ENCODE measurements at places on chromosomes 3 and 15. TPM values are rescaled to one million over a fixed set of nuclear protein-coding genes. Genes with fewer than 3 reads are reported as not detected.

IL16 gene
- total RNA-seq = 1.4 TPM

GRCh38 chr3:163722405-163722804 is 1355.9 kb downstream of the SI start:
- DNase-seq = no peak

- DNase-seq = no peak
Measured at GRCh38 chr15:44535523-44536301, 1.2 kb upstream of the EIF3J start.

CLSTN2 gene
- 1.6 TPM for total RNA-seq

DNA sequence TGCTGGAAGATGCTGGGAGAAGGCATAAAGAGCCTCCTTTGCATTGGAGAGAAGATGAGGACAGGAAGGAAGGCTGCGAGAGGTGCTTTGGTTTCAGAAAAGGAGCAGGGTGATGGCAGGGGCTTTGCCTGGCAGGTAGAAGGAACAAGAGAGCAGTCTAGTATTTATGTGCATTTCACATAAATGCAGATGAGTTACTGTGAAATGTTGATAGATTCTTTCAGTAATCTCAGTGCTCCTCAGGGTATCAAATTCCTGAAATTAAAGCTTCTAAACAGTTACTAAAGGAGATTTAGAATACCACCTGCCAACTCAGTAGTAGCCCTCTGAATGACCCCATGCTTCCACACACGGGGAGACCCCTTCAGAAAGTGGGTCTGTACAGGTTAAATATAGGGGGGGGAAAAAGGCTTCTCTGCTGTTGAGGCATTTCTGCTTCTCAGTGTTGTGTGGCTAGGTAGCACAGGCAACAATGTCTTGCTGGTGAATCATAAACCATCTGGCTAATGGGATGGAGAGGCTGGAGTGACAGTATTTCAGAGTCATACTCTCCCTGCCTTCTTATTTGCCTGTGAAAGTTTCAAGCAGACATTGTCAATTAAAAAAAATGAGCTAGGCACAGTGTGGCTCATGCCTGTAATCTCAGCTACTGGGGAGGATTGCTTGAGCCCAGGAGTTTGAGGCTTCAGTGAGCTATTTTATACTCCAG is 14.3 kb upstream of the FBXL22 start:
- no peak for DNase-seq

DNA sequence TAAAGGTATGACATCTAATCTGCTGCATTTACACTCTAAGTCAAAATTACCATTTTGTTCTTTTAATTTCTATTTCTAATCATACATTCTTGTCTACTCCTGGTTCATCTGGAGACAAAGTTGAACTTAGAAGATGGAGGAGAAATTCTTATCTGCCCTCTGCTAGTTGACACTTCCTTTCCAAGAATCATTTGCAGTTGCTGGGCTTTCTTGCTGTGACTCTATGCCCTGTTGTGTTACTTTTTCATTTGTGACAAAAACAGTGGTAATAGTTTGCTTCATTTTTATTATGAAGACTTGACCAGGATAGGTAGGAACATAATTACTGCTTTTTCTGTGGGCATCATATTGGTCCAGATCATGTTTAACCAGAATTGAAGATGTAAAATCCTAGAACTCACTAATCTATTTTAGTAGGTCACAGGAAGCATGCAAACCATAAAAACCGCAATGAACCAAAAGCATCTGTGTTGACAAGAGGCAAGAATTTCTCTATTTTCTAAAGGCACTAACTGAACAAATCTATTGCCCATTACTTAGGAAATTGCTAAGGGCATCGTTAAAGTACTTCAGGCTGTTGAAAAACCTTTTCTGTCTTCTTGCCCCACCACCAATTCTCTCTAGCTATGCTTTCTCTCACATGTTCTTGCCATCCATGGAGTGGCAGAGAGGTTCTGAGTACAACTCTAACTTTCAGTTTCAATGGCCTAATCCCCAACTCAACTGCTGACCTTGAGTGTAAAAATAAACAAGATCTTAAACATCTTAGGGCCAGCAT is 4.2 kb upstream of the CCR2 start:
- no peak for DNase-seq

GRCh38 chr3:182650568-182651128 is 142.7 kb upstream of the ATP11B start:
- DNase-seq = no peak

PAK6 gene
- total RNA-seq = not detected

ZPLD1 gene
- total RNA-seq = 0.10 TPM

- DNase-seq = no peak
Measured at GRCh38 chr3:157119369-157119951, 40.5 kb downstream of the CCNL1 start.

- DNase-seq = no peak
Measured at GRCh38 chr15:40029979-40030893, 8.7 kb downstream of the SRP14 start.

GRCh38 chr3:119918992-119919933 is 137.4 kb downstream of the NR1I2 start:
- DNase-seq = no peak

- no peak for DNase-seq
Measured at GRCh38 chr15:95350908-95351307, 979.6 kb upstream of the NR2F2 start.

- DNase-seq = no peak
Measured at GRCh38 chr3:32794487-32795308, 23.1 kb upstream of the TRIM71 start.

DNA sequence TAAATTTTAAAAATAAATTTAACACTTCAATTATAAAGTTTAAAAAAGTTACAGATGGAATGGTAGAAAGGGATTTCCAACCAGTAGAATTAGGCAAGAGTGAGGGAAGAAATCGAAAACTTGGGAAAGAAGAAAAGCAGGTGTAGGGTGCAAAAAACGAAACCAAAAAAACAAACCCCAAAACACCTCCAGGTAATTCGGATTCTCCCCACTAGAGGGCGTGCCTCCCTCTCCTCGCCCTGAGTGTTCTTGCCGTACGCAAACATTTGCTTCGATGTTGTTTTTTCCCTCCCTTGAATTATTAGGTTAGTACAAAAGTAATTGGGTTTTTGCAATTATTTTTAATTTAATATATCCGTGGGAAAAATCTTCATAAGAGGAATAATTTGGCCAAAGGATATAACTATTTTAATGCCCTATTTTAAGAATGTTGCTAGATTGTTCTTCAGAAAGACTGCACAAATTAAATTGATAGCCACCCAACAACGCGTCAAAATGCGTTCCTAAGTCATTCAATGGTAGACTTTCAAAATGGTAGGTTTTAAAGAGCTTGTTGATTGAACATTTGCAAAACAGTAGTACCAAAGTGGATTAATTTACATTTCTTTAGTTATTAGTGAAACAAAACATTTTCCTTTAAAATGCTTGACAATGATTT is 63.7 kb downstream of the SLC30A4 start:
- DNase-seq = no peak

GRCh38 chr15:63030101-63030551 is 12.4 kb upstream of the TPM1 start:
- DNase-seq = no peak

DNA sequence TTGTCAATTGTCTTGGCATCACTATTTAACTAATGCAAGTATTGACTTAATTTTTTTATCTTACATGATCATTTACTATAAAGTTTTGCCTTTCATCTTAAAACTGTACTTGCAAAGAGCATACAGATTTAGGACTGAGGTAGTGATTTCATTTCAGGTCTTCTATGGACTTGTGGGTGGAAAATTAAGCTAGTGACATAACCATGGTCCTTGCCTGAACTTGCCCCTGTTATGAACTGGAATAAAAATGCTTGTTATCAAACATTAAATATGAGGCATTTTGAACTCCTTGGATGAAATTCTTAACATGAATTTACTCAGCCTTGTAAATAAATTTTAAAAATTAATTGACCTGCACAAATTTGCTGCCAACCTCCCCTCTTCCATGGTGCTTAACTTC is 712.0 kb downstream of the NAALADL2 start:
- DNase-seq = no peak

THAP10 gene
- total RNA-seq = 3.0 TPM

- DNase-seq = no peak
Measured at GRCh38 chr3:130686833-130687232, 59.8 kb downstream of the PIK3R4 start.

DNA sequence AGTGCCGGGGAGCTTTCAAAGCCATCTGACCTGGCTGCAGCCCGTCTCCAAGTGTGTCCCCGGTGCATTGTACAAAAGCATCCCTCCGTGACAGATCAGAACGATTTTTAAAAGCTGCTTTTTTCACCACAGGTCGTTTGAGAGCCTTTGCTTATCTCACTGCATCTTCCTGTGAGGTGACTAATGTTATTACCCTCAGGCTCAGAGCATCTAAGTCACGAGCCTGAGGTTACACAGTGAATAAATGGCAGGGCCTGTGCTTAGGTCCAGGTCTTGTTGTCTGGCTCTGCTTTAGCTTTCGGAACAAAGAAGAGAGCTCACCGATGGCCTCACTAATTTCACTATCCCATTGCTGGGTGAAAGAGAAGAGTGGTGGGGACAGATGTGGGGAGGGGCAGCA is 83.3 kb downstream of the SEC22A start:
- no peak for DNase-seq

DNA sequence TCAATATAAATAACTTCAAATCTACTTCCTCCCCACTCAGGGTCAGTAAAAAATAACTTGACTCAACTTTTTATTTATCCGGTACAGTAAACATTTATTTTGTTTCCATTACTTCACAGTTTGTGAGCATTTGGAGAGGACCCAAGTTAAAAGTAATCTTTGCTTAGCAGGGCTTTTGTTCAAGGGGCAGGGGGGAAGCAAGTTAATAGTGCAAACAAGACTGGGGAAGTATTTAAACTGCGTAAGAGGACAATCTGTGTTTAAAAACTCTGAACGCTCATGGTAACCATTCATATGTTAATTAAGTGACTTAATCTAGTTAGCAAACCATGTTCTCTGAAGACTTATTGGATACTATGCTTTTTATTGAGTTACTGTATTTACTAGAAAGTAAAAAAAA is 346.2 kb downstream of the SLC9A9 start:
- no peak for DNase-seq

CCR4 gene
- total RNA-seq = 0.78 TPM

MYEF2 gene
- total RNA-seq = 21.9 TPM

DNA sequence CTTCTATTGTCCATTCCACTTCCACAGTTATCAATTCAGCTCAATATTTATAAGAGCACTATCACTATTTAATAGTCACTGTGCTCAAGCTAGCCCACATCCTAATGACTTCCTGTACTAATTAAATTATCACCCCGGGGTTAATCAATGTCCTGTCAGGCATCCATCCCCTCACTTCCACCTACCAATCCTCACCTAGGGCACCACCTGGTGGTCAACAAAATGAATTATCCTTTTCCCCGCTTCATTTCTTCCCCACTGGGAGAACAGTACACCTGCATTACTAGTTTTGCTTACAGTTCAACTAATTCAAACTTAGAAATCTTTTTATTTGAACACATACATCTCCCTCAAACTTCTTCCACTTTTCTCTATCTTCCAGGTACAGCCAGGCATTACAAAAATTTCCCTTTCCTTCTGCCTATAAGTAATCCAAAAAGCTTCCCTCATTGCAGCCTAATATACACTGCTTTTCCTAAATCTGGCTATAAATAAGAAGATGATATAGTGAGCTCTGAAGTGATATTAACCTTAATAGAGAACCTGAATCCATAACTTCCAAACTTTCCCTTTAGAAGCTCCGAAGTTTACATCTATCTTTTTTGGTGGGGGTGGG is 68.5 kb downstream of the TMCC1 start:
- DNase-seq = peak; percentile 27

CCR1 gene
- total RNA-seq = not detected

FOXL2 gene
- 0.06 TPM for total RNA-seq

DNA sequence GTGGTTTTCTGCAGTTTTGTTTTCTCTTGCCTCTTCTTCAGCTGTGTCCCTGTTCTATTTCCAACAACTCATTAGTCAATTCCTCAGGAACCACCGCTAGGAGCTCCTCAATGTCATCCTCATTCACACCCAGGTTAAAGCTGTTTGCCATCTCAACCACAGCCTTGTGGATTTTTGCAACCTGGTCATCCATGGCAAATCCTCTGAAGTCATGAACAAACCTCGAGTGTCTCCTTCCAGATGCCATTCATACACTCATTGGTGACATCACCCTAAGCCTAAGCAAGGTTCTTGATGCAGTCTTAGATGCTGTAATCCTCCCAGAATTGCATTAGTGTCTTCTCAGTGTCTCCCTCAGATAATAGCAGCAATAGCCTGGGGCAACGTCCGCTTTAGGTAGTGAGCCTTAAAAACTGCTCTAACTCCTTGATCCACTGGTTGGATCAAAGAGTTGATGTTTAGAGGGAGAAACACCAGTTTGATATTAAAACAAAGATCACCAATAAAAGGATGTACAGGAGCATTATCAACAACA is 31.5 kb upstream of the ZNF502 start:
- DNase-seq = no peak

GRCh38 chr3:87009271-87009670 is 18.3 kb upstream of the VGLL3 start:
- DNase-seq = no peak

DNA sequence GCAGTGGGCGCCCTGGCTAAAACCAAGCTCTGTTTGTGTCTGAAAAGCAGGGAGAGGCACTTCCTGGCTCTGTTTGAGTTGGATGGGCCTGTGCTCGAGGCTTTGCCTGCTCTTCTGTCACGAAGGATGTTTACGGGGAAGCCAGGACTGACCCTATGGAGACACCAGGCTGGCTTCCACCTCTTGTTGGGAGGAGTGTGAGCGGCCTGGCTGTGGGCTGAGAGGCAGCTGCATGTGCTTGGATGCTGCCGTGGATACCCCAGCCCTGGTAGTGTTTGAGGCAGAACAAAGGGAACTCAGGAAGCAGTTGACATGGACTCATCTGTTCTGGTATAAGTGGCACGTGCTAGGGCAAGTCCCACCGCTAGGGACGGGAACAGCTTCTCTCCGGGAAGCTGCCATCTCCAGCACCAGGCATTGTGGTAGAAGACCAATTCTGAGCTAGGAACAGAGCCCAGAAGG is 17.6 kb upstream of the SLC41A3 start:
- no peak for DNase-seq

All from glomerular endothelial cell (primary cell).